Motor neuron (in vitro differentiated cells): ENCODE measurements at places on chromosomes 16 and 17. TPM values are rescaled to one million over a fixed set of nuclear protein-coding genes. Genes with fewer than 3 reads are reported as not detected.

GRCh38 chr17:11990363-11990983, 6.8 kb downstream of the ZNF18 start:
- ATAC-seq, result no peak

GRCh38 chr17:61449707-61450640, 2.2 kb upstream of the TBX4 start:
- ATAC-seq, result no peak

DNA sequence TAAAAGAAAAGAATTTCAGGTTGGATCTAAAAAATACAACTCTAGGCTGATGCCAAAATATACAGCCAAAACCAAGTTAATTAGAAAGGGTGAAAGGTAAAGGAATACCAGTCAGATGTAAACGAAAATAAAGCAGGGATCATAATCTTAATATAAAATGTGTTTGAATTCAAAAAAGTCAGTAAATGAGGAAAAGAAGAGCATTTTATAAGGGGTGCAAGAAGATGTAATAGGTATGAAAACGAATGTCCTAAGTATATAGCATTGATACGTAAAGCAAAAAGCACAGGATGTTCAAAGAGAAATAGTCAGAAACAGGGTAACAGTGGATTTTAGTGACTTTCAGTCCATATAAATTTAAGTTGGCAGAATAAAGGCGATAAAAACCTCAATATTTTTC, 2.5 kb downstream of the OR3A1 start:
- no peak for ATAC-seq

GRCh38 chr17:56786989-56787482, 46.7 kb downstream of the C17orf67 start:
- ATAC-seq, result peak; percentile 91

DNA sequence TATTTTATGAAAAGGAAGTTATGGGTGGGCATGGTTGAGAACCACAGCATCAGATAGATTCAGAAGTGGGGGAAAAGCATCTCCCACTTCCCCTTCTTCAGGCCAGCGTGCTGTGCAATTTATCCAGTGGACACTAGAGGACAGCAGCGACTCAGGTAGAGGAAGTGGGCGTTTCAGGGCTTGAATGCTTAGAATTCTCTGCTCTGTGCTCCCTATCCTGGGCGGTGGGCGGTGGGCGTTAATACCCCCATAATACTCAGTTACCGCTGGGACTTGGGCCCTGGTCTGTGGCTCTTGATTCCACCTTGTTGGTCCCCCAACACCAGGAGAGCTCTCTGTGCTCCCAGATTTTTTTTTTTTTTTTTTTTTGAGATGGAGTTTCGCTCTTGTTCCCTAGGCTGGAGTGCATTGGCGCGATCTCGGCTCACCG, 3.7 kb upstream of the LYZL6 start:
- ATAC-seq, result peak; percentile 91

GRCh38 chr17:44780161-44780560, 21.4 kb downstream of the ADAM11 start:
- ATAC-seq, result no peak

The SLC9A5 gene
- 1.4 and 1.6 TPM in 2 replicates for total RNA-seq

DNA sequence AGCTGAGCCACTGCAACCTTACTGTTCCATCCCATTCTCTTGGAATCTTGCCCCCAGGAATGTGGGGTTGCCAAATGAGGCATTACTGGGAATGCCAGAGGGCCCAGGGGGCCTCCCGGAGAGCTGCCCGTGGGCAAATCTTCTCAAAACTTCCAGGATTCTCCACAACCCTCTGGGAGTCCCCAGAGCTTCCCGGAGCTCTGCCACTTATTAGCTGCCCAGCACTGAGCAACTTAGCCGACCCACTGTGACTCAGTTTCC, 306.0 kb downstream of the FOXL1 start:
- no peak for ATAC-seq

- ATAC-seq, result peak; percentile 92
Measured at GRCh38 chr17:29838961-29839360, 91.1 kb downstream of the SSH2 start.

DNA sequence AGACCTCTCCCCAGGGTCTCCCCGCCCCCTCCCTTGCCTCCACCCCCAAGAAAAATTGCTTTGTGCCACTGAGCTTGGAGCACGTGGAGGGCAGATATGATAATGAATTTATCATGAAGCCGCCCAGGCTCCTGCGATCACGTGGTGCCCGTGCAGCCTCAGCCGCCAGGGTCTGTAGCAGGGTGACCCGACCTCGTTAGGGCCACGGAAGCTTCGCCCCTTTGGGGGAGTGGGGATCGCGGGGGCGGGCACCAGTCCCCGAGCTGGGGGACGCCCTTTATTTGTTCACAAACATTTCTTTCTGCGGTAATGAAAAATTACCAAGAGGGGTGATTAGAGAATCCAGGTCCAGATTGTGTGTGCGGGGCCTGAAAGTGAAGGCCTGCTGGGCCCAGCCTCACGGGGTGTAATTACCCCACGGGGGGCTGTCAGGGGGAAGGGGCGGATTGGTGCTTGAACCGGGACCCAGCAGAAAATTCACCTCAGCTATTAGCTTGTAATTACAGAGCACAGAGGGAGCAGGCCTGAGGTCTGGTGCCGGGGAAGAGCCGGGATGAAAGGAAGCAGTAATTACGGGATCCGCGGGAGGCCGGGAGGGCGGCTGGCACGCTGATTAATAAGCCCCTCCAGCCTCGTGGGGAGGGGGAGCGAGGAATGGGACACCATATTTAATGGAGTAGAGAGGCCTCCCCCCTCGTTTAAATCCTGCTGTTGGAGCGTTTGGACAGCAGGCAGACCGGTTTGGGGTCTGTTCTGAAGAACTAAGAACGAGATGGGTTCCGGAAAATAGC, 13.3 kb downstream of the GSE1 start:
- no peak for ATAC-seq

GRCh38 chr17:78923660-78924453, 1.3 kb downstream of the TIMP2 start:
- peak; percentile 5 for ATAC-seq

DNA sequence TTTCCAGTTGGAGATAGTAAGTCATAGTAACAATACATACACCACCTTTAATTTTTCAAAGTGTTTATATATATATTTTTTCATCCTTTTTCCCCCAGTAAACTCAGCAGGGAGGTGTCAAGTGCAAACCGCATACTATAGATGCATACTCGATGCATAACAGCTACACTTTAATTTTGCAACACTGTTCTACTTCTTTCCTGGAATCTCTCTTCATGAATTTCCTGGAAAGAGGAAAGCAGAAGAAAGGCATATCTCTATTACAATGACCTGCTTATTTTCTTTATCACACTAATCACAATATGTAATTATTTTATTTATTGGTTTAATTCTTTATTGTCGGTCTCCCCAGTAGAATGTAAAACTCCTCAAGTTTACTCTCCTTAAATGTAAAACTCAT, 140.0 kb downstream of the SNX11 start:
- ATAC-seq, result no peak

- no peak for ATAC-seq
Measured at GRCh38 chr17:66799849-66800537, 34.9 kb upstream of the CACNG5 start.

DNA sequence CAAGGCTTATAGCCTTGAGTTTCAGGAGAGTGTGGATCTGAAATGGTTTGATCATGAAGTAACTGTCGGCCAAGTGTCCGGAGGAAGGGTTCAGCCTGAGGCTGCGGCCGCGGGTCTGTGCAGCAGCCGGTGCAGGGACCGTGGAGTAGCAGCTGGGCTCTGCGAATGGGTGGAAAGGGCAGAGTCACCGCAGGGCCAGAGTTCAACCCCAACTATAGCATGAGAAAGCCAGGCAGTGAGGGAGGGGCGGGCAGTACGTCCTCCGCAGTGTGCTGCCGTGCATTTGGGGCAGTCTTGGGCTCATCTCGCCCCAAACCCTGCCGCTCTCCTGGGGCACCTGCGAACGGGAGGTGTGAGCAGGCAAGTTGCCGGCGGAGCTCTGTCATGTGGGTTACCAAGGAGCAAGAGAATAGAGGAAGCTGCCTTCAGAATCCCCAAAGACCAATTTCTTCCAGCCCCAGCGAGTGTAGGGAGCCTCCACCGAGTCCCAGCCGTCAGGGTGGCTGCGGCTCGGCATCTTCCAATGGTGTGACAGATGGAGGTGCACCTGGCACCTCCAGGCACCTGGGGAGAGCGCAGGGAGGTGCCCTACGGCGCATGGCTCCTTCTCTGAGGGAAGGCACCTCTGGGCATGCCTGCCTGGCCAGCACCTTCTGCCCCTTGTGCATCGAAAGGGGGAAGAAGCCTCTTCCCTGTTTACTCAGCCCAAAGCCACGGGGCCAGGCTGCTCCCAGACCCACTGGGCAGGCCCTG, 87.3 kb downstream of the RPA1 start:
- ATAC-seq, result peak; percentile 41

DNA sequence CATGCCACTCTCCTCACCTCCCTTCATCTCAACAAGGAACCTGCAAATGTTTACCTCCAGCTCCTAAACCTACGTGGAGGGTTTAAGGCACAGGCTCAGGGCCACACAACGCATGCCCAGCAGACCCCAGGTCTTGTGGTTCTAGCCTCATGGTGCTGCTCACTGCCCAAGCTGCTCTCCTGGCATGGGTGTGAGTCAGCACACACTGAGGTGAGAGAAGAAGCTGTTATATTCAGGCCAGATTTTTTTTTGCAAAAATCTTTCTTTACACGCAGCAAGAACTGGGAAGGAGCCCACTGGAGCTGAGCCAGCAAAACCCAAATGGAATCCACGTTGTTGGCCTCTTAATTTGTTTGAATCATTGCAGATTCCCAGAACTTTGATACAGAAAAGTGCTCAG, 5.5 kb upstream of the C16orf96 start:
- ATAC-seq, result no peak

DNA sequence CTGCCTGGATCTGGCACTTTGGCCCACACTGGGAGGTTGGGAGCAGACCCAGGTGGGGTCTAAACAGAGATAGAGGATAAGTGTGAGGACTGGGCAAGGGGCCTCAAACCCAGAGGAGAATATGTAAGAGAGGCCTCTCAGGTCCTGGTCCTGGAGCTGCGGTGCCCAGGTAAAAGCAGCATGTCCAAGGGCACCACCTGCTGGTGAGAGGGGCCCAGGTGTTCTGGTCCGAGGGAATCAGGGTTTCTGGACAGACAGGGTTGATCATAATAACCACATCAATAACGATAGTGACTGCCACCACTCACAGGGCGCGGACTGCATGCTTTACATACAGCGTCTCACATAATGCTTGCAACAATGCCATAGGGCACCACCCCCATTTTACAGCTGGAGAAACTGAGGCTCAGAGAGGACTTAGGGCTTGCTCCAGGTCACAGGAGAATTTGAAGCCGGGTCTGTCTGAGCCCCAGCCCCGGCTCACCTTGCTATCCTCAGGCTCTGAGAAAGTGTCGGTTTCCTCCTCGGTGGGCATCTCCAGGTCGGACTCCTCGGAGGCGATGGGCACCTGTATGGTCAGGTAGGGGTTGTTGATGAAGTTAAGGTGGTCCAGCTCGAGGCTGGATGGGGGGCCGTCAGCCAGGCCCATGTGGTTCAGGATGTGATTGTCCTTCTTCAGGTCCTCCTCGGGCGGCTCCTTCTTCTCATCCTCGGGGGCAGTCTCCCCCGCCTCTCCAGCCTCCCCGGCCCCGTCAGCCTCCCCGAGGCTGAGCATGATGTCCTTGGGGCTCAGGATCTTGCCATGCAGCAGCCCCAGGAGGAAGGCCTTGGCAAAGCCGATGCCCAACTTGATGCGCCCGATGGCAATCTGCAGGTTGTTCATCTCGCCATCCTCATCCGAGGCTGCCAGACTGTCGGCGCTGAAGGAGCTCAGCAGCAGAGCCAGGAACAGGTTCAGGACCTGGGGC, 19.1 kb upstream of the CD79B start:
- ATAC-seq, result no peak

The C1QL1 gene
- 0.35 TPM in 1 of 2 replicates, not detected in the other for total RNA-seq

DNA sequence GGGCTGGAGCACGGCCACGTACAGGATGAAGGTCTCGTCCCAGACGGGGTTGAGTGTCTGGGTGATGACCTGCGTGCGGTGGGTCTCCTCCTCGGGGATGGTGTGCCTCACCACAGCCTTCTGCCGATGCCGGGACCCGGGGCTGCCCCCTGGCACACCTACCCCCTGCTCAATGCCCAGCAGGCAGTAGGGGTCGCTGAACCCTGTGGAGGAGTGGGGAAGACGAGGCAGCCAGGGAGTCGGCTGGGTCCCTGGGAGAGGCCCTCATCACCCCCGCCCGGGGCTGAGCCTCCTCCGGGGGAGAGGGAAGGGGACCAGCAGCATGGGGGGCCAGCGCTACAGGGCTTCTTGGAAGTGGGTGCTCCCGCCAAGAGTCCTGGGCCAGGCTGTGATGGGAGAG, 1.8 kb downstream of the UNC13D start:
- no peak for ATAC-seq

DNA sequence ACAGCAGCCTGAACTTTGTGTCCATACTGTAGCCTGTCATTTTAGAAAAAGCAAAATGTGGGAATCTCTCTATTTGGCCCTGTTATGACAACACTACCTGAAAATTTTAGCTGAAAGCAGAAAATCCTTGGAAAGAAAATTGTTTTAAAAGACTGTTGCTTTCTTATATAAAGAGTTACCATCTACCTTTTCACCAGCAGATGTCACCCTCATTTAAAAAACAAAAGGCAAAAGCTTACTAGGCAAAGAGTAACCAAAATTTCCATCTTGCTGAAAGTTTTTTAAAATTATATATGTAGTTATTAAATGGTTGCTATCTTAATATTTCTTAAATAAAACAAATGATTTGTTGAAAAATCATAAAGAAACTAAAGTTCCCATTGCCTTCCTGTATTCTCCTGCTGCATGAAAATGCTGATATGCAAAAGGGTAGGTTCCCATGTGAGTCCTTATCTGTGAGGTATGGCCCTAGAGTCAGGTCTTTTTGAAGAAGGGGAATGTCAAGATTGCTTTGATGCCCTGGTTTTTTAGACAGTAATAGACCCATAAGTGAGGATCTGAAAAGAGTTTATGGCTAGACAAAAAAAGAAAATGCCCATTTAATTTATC, 61.0 kb downstream of the TNRC6C start:
- no peak for ATAC-seq

DNA sequence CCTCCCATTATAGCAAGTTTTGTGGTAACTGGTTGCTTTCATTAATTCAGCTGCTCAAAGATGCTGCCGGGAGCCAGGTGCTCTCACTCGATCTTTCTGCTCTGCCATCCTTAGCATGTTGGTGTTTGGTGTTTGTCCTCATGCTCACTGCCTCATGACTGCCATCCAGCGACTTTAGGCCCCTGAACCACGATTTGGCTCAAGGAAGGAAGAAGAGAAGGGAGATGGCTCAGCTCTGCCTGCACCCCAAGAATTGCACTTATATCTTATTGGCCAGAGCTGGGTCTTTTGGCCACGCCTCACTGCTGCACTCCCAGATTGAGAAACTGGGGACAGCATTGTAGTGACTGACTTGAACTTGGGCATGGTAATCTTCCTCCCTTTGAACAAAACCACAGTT, 52.7 kb downstream of the ARSG start:
- ATAC-seq, result no peak

The KRT12 gene
- 0.21 and 0.27 TPM in 2 replicates for total RNA-seq

The KRTAP4-9 gene
- total RNA-seq, result 0.41 TPM in 1 of 2 replicates, not detected in the other
